ENCODE measurements at places on chromosomes 16 and 17.
A peak's percentile ranks its signal among the peaks of the same experiment; 100 is the strongest.

- no peak for DNase-seq
Measured at GRCh38 chr16:354971-355461, 2.5 kb upstream of the AXIN1 start.

- no peak for DNase-seq
Measured at GRCh38 chr17:60661489-60661888, 16.2 kb upstream of the BCAS3 start.

DNA sequence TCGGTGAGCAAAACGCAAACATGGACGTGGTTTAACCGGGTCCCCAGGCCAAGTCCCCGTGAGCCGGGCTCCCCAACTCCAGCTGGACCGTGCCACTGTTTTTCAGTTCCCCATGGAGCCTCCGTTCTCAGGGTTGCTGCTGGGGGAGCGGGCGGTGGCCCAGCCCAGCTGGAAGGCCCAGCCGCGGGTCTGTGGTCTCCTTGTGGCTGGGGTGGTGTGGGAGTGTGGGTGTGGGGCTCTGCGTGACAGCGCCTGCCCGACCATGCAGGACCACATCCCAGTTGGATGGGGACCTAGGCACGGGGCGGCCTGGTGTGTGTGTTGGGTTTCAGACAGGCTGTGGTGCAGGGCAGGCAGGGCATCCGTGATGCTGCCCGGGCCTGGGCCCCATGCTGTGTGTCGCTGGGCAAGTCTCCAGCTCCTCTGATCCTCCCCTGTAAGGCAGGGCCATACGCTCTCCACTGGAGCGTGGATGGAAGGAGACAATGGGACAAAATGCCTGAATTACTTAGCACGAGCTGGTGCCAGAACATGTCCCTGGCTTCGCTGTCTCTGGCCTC is 40.3 kb downstream of the COX4I1 start:
- no peak for DNase-seq

DNA sequence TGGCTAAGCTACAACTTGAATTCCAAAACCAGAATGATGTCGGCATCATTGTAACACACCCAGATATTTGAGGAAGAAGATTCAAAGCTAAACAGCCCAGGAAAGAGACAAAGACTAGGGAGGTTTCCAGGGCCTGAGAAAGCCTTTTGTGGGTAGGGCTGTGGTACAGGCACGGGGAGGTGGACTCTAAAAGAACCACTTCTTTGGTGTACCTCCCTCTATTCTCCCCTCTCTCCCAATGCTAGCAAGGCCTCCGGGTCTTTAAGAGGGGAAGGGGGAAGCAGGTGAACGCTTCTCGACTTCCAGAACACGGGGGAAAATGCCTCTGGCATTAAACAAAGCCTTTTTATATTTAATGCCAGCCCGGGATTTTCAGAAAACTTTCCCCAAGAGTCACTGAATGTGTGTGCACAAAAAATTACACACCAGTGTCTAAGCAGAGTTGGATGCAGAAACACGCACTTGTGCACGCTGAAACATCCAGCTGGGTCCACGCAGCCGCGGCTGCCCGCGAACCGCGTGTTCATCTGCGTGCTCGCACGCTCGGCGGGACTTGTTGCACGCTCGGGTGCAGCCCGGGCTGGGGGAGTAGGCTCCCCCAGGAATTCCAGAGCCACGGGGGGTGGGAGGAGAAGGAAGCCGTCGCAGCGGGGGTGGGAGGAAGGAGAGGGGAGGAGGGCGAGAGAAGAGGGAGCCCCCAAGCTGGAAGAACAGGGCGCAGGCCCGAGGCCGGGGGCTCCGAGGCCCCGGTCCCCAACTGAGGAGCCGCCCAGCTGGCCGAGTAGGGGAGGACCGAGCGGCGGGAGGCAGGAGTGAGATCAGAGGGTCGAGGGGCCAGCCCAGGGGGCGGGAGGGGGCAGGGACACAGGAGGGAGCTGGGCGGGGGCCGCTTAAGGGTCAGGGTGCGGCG is 20.1 kb upstream of the ZNF423 start:
- no peak for DNase-seq

DNA sequence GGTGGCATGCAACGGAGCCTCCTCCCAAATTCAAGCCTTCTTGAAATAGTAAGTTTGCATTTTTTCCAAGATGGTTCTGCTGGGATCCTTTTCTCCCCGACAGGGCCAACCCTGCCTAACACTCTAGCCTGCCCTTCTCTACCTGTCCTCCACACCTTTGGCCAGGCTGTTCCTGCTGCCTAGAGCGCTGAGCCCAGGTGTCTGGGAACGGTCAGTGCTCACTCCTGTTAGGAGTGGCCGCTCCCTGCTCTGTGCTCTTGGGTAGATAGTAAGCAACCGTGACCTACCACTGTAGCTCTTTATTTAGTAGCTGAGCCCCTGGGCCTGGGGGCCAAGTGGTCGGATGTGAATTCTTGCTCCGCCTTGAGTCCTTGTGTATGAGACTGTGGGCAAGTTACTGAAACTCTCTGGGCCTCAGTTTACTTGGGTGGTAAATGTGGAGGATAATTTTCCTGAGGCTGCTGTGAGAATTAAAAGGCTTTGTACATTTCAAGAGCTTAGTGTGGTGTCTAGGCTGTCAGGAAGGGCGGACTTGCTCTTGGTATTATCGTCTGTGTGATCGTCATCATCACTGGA is 44.0 kb upstream of the GSE1 start:
- DNase-seq, result no peak

- no peak for DNase-seq
Measured at GRCh38 chr17:55458978-55459377, 37.3 kb upstream of the MMD start.

GRCh38 chr16:84891149-84891795 is 71.5 kb downstream of the CRISPLD2 start:
- DNase-seq, result no peak

- DNase-seq, result peak; percentile 25
Measured at GRCh38 chr17:38667099-38667786, 7.5 kb downstream of the EPOP start.

- no peak for DNase-seq
Measured at GRCh38 chr17:72948115-72948514, 144.4 kb downstream of the SLC39A11 start.

- no peak for DNase-seq
Measured at GRCh38 chr16:66480265-66481080, 53.4 kb downstream of the BEAN1 start.

GRCh38 chr17:66663041-66663606 is 171.8 kb upstream of the CACNG5 start:
- DNase-seq, result no peak

DNA sequence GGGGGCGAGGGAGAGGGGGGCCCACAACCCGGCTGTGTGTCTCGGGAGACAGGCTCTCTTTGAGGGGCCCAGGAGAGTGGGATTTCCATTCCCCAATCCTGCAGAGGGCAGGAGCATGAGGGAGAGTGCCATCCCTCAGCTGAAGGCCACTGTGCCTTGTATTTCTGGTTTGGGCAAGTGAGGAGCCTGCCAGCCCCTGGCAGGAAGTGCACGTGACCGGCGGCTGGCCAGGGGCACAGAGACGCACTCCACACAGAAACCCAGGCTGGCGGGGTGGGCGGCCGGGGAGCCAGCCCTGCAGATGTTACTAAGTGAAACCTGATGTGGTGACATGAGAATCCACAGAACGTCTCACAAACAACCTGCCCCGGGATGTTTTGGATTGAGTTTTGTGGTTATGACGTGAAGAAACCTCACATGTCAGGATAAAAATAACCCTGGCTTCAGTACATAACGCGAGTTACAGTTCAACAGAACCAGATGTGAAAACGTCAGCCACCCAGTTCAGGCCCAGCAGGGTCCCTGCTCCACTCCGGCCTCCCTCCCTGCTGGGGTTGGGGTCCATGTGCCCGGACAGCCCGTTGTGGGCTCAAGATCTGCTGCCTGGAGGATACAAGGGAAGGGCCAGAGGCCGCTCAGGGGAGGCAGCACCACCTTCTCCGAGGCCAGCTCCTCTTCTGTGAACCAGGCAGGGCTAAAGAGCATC is 51.7 kb upstream of the MTSS2 start:
- DNase-seq, result peak; percentile 18

DNA sequence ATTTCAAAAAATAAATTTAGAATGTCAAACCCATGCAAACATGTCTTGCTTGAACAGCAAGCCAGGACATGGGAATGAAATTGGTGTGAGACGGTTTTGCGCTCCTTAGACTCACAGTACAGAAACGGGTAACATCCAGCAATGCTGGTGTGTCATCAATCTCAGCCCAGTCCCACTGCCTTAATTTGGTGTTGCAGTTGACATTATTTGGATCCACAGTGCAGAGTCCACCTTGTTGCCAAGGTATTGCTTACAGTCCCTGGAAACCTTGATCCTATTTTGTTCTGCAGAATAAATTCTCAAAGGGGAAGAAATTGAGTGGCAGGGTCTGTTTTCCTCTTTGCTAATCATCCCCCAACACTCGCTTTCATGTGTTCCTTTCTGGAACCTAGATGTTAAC is 311.6 kb upstream of the MON1B start:
- no peak for DNase-seq

- no peak for DNase-seq
Measured at GRCh38 chr17:74042744-74043486, 160.6 kb upstream of the RPL38 start.

DNA sequence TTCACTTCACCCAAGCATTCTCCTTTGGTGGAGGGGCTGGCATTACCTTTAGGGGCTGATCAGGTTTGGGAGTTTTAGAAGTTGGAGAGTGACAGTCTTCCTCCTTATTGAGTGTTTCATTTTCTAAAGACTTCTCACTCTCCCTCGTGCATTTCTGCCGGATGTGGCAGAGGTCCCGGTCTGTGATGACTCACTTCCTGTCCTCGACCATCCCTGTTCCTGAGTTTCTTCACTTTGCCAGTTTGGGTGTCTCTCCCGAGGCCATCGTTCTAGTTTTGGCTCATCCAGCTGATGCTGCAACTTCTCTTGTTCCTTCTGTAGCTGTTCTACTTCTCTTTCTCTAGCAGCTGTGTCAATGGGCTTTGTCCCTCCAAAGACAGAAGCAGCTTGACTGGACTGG is 104.3 kb downstream of the PHKB start:
- DNase-seq, result no peak

GRCh38 chr16:79122343-79122742 is 478.2 kb downstream of the MAF start:
- no peak for DNase-seq

DNA sequence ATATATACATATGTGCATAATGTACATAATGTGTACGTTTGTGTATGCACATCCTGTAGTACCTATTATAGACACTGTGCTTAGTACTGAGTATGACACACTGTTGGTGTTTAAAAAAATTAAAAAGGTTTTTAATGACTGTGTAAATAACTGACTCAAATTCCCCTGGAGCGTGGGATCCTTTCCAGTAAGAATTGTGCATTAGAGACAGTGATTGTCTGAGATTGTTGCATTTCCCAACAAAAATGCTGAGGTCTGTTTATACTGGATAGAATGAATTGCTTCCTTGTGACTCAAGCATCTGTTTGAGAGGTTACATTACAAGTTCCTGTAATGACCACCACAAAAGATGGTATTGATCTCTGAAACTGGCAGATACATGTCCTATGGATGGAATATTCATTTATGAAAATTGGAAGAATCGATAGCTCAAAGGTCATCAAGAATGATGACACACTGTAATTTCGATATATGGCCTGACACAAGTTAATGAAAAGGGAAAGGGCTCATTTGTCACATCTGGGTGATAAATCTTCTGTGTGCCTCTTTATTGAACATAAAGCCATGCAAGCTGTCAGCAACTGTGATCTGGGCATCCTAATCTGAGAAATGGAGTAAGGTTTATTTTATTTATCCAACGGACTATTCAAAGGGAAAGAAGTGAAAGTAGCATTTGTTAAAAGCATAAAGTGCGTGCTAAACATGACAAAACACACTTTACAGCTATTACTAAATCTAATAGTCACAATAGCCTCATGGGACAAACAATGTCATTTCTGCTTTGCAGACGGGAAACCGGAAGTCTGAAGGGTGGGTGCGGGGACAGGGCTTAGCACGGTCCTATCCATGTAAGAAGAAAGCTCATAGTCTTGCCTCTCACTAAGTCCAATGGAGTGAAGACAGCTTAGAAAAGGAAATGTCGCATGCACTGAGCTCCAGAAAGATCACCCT is 228.8 kb downstream of the CDH11 start:
- no peak for DNase-seq

DNA sequence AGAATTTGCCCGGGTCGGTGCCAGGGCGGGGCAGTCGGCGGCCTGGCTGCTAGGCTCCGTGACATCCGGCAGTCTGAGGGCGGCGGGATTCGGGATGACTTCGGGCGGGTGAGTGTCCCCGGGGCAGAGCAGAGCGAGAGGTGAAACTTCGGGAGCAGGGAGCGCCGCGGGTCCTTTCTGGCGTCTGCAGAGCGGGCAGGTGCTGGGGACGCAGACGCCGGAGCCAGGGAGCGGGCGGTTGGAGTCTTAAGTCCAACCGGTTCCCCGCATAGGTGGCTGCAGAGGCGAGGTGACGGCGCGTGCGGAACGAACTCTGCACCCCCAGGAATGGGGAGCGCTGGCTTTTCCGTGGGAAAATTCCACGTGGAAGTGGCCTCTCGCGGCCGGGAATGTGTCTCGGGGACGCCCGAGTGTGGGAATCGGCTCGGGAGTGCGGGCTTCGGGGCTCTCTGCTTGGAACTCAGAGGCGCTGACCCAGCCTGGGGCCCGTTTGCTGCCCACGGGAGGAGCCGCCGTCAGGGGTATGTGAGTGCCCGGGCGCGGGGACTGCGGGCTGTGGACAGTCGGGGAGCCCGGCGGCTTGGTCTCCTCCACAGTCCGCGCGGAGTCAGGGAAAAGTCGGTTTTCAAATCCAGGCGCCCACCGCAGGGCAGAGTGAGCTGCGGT is at the start of gene B4GALNT2:
Gene B4GALNT2, plus strand, starts transcription at position 71 of the 666 bp plus-strand sequence. Its CDS starts 24 bp downstream, at position 95.
- no peak for DNase-seq

- peak; percentile 74 for DNase-seq
Measured at GRCh38 chr17:34998205-34998604, 17.9 kb downstream of the LIG3 start.

DNA sequence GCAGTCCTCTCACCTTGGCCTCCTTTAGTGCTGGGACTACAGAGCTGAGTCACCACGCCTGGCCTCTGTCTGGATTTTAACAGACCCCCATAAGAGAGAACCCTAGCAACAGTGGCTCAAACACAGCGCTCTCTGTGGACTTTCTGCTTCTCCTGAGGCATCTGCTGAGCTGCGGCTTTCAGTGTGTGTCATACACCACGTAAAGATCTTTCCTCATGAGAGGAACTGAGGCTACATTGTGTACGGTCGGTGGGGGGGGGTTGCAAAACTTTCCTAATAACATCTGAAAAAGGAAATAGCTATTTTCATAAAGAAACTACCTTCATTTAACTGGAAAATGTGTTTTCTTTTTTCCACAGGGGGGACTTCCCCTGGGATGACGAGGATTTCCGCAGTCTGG is 32.9 kb downstream of the DEF8 start:
- no peak for DNase-seq

All from activated CD4-positive, alpha-beta T cell treated with anti-CD3 and anti-CD28 coated beads for 1 hour (primary cell).